ENCODE measurements at places on chromosomes 7 and 10.

DNA sequence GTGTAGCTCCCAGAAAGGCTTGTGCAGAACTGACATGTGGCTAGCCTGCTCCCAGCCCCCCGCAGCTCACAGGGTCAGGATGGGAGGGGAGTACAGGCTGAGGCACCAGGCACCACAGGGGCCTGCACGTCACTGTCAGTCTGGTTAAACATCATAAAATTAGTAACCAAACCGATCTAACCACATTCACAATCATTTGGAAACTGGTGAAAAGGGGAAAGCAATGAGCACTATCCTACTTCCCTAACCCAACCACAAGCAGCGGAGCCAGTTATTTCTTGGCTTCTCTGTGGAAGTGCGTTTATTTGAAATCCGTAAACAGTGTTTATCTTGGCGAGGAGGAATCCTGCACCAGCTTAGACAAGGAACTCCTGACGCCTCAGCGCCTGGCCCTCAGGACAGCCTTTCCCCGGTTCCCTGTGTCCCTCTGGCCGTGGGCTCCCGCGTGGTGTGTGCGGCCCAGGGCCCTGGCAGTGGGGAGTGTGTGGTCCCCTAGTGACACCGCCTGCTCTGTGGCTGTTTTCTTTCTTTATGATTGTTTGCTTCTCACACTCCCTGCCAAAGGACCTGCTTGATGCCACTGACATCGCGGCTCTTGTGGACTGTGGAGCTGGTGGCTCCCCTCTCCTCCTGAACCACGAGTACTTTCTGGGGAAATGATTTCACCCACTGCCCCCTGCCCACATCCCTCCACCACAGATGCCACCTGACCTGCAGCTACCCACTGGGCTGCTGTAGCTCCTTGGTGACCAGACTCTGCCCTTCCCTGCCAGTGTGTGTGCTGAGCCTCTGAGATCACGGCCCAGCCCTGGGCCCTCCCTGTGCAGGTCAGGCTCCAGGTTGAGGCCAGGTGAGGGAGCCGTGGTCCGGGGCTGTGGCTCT, 38.0 kb downstream of the INPP5A start:
- peak; percentile 78 for DNase-seq

GRCh38 chr10:88991899-88992320, 1.3 kb downstream of the FAS start:
- no peak for DNase-seq

- DNase-seq = no peak
These were observed 605.6 kb upstream of the CNTNAP2 start for GRCh38 chr7:145511004-145511403.

- DNase-seq = peak; percentile 22
These were observed 93.8 kb downstream of the MAPK8 start for GRCh38 chr10:48400129-48400849.

DNA sequence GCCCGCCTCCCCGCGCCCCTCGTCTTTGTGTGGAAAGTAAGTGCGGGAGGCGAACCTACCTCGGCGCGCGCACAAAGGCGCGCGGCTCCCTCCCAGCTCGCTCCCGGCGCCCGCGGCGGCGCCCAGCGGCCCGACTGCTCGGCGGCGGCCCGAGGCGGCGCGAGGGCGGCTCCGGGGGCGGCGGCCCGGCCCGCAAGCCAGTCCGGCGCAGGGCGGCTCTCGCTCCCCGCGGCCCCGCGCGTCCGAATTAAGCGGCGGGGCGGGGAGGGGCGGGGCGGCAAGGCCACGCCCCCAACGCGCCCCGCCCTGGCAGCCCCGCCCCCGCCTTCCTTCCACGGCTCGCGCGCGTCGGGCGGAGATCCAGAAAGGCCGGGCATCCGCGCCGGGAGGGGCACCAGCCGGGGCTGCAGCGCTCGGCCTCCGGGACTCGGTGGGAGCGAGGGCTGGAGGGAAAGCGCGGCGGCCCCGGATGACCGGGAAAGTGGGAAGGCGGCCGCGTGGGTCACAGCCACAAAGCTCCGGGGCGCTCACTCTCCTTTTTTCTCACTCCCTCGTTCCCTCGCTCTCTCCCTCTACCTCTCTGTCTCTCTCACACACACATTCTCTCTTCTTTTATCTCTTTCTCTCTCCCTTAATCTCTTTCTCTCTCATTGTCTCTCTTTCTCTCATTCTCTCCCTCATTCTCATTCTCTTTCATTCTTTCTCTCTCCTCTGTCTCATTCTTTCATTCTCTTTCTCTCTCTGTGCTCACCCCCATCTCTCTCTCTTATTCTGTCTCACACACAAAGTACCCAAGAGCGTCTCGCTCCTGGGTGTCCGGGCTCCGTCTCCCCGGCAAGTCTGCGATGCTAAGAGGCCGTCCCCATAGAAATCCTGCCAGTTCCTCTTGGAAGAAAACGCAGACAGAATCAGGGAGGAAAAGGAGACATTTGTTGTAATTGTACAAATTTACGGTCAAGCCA, 170.2 kb downstream of the FAM107B start:
- peak; percentile 83 for DNase-seq

DNA sequence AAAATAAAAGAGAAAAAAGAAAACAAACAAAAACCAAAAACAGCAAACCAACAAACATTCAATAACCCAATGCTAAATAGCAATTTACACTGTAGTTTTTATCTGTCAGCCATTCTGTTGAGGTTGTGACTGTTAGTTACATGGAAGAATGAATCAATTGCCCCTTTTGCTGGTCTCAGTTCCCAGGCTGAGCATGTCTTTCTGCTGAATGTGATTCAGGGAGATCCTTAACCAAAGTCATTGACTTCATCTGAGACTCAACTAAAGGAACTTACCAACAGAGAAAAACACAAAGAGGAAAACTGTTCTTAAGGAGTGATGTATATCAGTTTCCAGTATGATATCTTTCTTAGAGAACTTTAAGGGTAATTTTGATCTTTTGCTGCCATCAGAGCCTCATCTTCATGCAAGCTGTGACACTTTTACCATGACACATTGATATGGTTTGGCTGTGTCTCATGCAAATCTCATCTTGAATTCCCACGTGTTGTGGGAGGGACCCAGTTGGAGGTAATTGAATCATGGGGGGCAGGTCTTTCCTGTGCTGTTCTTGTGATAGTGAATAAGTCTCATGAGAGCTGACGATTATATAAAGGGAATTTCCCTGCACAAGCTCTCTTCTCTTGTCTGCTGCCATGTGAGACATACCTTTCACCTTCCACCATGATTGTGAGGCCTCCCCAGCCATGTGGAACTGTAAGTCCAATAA, 469.8 kb downstream of the KIF20B start:
- DNase-seq = no peak

GRCh38 chr10:32489158-32489557, 43.2 kb downstream of the CCDC7 start:
- DNase-seq = no peak

DNA sequence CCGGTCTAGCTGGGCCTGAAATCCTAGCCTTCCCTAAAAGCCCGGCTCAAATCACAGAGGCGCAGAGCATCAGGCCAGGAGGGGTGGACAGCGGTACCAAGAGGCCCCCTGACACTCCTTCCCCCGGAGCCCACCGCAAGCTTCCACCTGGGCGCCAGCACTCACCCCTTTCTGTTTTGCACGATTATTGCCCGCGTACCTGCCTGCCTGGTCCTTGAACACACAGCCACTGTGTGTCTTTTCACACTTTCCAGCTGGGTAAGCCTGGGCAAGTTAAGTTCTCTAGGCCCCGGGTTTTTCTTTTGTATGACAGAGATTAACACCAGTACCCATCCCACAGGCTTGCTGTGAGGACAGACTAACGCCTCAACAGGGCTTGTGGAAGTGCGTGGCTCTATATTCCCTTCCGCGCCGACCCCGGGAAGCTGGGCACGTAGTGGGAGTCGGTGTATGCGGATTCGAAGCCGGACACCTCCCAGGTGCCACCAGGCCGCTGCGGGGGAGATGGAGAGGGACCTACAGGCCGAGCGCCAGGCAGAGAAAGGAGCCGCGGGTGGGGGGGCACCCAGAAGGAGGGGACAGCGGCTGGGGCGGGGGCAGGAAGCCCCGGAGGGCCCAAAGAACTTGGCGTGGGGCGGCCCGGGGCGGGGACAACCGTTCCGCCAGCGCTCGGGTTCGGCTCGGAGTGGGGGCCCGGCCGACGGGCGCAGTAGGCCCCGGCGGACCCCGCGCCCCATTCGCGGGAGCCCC, 792 bp downstream of the ZNF746 start:
- DNase-seq = peak; percentile 48

- peak; percentile 76 for DNase-seq
These were observed 17.8 kb upstream of the IFIT2 start for GRCh38 chr10:89283936-89284475.

DNA sequence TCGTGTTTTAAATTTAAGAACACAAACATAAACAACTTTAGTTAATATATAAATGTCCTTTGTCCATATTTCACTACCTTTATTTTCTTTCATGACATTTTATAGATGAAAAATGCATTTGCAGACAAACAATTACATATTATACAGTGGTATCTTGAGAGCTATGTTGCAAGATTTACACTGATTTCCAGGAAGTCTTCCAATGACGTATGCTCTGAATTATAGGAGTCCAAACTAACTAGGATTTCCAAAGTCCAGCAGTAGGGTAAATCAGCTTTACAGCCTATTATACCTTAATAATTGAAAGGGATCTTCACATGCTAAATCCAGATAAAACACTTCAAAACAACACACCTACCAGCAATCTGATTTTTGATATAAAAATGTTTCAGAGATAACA, 69.4 kb downstream of the HYCC1 start:
- DNase-seq = no peak
